ENCODE measurements at places on chromosomes 4 and X.

GRCh38 chr4:83180431-83180968, 66.0 kb upstream of the PLAC8 start:
- DNase-seq, result no peak

DNA sequence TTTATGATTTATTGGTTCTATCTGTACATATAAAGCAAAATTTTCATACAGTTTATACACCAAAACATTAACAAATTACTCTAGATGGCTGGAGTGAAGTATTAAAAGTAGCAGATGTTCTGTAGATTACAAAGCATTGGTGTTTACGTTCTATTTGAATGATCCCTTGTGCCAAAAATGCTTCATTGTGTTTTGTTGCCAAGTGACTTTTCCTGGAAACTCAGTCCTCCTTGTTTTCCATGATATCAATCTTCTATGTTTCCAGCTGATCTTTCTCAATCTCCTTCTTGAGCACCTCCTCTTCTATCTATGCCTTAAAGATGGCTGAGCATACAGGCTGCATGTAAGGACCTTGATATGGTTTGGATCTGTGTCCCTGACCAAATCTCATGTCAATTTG, 263.6 kb upstream of the CTSO start:
- DNase-seq, result no peak

GRCh38 chr4:114997576-114998247, 115.7 kb downstream of the NDST4 start:
- DNase-seq, result no peak

- no peak for DNase-seq
These were observed 933.9 kb downstream of the ADGRL3 start for GRCh38 chr4:62133977-62134376.

DNA sequence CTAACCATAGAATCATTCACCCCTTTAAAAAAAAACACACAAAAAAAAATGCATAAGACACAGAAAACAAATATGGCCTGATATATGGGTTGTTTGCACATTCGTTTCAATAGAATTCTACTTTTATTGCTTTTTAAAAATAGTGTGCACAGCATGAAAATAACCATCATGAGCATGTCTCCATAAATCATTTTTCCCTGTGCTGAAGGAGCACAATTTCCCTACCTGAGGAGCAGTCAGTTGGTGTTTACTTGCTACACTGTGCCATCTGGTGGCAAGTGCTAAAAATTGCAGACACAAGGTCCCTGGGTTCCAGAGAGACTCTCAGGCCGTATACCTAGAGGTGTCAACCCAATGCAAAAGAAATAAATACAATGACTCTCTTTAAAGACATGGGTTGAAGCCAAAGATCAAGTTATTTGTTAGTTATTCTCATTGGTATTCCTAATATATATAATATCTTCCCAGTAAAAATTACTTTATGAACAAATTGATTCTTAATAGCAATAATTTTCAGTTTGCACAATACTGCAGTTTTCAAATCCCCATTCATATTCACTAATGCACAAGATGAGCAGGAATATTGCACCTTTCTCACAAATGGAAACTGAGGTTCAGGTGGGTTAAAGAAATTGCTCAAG, 551.4 kb downstream of the IQCM start:
- DNase-seq, result no peak

DNA sequence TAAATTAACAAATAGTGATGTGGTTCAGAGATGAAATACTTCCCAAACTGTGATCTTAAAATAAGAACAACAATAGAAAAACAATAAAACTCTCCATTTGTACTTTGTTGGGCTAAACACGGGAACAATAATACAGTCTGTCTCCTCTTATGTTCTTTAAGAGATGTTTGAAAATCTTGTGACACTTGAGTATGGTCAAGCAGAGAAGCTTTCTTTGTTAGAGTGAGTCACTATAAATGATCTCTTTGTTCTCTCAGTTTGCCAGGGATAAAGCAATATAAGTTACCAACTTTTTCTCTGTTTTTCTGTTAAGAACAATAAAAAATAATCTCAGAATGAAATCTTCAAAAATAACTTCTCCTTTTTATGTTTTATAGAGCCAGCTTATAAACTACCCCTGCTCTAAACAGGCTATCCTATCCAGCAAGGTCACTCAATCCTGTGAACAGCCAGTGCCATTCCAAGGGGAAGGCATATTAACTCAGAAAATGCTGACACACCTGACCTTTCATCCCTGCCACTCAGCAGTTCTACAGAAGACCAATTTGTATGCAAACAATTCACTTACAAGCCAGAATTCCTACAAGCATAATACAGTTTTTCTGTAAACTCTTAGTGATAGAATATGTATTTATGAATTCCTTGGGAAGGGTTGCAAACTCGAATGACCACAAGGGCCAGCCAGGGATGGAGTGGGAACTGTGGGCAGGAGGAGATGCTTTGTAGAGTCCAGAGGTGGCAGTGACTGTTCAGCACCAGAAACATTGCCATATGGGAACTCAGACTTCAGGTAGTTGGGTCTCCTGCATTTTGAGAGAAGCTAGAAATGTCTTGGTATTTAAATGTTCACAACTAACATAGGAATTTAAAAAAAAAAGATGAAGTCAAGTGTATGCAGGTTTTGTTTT, 52.2 kb downstream of the AFM start:
- DNase-seq, result no peak
